ENCODE measurements at places on chromosomes 7 and 10.

DNA sequence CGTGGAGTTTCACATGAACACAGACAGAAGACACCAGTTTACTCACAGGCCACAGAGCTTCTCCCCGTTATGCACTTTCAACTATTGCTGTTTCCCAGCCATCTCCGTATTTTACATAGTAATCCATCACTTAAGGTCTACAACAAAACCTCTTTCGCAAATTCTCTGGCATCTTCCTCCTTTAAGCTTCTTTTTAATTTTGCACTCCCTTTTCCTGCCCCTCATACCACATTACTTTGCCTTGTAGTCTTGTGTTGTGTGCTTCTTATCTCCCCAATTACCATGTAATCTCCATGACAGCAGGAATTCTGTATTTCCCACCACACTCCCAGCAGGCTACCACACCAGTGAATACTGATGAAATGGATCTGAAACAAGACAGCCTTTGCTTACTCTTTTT, 87.3 kb downstream of the ODAD2 start:
- DNase-seq = no peak

DNA sequence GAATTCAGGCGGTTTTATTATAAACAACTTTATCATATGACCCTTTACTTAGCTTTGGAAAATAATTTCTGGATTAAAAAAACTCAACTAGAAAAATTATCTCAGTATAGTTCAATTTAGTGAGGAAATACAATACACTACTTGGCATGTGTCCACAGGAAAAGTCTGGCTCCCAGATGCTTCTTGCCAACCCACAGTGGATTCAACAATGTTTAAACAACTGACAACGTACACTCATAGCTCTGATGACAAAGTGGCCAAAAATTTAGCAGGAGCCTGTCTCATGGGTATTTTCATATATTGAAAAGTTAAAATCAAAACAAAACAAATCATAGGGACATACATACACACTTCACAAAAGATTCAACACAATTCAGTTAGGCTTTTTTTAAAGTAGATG, 158.8 kb downstream of the SKAP2 start:
- no peak for DNase-seq

DNA sequence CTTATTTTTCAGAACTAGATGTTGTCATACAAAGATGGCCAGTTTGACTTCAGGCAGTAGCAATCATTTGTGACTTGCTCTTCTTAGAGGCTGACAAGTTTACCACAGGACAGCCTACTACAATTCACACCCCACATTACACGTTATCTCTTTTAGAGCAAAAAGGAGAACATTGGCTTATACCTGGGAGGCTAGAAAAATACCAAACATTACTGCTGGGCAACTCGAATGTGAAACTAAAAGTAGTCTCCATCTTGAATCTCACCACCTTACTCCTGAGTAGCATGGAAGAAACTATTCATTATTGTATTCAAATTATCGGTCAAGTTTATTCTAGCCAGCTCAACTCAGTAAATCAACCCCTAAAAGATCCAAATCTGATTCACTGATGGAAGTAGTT, 90.7 kb upstream of the TMEM26 start:
- DNase-seq = no peak

GRCh38 chr10:97332591-97333350, 1.8 kb downstream of the FRAT2 start:
- DNase-seq = no peak

GRCh38 chr7:114944745-114945625, 23.1 kb downstream of the MDFIC start:
- DNase-seq = no peak

- DNase-seq = no peak
Observed at GRCh38 chr7:157372300-157373232, 35.8 kb downstream of the DNAJB6 start.

DNA sequence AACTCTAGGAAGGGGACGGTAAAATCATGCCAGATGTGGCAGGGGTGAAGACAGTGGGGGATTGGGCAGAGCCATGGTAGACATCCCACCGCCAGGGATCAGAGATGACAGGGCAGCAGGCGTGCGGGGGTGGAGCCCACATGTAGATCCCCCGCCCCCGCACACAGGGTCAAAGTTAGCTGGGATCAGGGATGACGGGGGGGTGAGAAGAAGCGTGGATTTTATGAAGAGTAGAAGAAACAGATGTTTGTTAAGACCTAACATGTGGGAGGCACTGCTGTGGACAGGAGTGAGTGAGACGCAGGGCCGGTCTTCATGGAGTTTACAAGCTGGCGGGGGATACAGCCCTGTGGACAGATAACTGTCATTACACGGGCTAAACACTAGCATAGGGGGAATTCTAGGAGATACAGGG, 154.0 kb upstream of the KLF14 start:
- no peak for DNase-seq

DNA sequence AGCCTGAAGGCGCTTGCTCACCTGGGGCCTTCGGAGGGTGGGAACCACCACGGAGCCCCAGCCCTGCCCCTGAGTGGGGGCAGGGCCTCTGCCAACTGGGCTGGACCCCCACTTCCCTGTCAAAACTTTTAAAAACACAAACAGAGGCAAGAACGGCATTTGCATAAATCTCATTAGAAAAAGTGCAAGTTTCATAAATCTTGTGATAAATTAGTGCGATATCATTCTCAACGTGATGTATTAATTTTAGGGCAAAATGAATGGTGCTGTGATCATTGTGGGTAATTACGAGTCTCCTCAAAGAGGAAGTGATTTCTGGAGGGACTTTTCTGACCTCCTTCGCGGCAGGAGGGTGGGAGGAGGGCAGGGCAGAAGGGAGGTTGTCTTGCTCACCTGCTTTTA, 98.3 kb downstream of the CDH23 start:
- no peak for DNase-seq

DNA sequence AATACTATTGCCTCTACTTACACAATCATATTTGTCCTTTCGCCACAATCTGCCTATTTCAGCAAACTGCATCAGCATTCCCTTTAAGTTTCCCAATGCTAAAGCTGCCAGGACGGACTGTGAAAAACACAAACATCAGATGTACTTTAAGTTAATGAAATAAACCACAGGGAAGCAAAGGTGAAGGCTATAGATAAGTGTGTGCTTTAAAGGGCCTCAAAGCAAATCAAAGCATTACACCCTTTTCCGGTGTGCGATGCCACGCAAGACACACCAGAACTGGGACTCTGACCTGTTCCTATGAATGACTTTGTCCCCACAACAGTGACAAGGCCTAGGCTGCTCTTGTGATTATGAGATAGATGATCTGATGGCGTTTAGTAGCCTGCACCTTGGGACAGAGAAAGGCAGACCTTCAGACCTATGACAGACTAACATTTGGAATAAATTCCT, 23.4 kb downstream of the SLC26A3 start:
- no peak for DNase-seq

GRCh38 chr7:27608776-27609495, 53.7 kb downstream of the HIBADH start:
- DNase-seq = no peak

GRCh38 chr7:45888185-45888992, at the start of gene IGFBP1:
IGFBP1 (plus strand) TSS chr7:45888488; CDS start chr7:45888653, 165 bp downstream.
- no peak for DNase-seq

DNA sequence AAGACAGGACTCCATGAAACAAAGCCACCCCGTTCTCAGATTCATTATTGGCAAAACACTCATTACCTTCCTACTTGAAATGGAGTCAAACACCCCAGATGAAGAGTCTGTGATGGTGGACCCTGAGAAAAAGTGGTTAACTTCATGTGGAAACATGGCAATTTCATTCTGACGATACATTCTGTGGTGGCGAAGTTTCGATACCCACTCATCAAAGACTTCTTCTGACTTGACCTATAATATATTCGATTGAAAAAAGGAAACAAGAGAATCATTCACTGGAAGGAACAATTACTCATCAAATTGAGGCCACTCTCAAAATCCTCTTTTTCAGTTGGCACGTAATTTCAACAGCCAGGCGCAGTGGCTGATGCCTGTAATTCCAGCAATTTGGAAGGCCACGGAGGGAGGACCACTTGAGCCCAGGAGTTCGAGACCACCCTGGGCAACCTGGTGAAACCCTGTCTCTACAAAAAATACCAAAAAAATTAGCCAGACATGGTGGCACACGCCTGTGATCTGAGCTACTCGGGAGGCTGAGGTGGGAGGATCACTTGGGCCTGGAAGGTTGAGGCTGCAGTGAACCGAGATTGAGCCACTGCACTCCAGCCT, 108.8 kb upstream of the GSDME start:
- DNase-seq = no peak

DNA sequence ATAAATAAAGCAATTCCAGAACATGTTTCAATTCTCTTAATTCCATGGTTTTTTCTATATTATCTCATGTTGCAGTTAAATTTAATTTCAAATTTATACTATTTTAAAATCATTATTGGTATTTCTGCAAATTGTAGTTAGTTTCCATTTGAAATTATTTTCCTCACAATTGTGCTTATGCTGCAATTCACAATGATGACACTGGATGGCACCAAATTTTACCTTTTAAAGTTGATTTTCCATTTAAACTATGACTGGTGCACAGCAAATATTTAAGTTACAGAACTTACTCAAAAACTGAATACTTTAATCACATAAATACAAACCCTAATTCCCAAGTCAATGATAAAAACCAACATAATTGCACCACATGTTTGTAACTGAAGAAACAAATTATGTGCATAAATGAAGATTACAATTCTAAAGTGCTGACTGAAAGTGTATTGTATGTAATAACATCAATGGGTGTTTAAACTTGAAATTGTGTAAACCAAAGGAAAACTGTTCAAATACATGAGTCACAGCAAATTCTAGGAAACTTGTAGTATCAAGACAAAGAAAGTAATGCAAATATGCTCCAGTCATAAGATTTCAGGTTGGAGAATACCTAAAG, 75.3 kb upstream of the AASS start:
- DNase-seq = no peak

- no peak for DNase-seq
Observed at GRCh38 chr7:1397491-1398327, 61.6 kb downstream of the MICALL2 start.

DNA sequence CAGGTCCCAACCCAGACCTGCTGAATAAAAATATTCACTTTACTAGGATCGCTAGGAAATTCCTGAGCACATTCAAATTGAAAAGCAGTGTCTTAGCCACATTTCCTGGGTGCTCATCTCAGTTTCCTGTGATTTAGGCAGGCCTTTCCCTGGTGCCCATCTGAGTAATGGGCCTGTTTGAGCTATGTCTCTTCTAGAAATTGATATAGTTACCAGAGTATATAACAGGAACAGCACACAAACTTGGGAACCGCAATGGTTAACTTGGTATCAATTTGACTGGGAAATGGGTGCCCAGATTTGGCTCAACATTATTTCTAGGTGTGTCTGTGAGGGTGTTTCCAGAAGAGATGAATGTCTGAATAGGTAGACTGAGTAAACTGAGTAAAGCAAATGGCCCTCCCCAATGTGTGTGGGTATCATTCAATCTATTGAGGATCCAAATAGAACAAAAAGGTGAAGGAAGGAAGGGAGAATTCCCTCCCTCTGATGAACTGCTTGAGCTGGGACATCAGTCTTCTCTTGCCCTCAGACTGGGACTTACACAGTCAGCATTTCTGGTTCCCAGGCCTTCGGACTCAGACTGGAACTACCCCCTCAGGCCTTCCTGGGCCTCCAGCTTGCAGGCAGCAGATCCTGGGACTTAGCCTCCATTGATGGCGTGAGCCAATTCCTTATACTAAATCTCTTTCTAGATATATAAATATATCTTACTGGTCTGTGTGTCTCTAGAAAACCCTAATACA, 99.1 kb downstream of the CCDC71L start:
- no peak for DNase-seq

DNA sequence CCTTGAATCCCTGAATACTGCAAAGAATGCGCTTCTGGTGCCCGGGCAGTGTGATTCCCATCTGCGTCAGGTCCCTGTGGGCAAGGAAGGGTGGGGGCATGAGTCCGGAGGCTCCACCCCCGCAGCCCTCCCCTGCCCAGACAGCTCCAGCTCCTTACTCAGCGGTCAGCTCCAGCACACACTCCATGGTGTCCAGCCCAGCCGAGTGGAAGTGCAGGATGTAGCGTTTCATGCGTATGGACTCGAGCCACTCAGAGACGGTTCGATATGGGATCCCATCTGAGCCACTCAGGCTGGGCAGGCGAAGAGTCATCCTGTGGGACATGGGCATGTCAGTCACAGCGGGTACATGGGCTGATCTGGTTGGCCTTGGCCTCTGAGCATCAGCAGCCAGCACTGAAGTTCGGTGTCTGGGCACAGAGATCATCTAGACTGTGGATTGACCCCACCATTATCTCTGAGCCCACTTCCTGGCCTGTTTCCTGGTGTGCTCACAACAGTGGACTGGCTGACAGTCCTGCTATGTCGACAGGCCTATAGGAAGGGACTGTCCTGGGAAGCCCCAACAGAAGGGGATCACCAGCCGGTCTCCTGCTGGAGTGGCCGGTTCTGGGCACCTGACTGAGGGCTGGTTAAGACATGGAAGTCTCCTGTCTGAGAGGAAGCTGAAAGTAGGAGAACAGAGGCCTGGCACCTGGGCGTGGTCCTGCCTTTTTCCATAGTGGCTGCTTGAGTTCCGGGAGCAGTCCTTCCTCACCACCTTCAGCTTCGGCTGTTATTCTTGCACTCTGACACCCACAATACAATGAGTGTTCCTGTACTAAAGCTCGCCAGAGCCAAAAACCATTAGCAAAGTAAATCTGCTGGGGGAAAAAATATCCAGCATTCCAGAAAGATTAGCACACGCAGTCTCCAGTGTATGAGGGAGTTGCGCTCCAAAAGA, 10.6 kb downstream of the ZYX start:
- no peak for DNase-seq

GRCh38 chr10:29324220-29324841, 35.5 kb downstream of the LYZL1 start:
- no peak for DNase-seq

- DNase-seq = no peak
Observed at GRCh38 chr7:14717816-14718215, 184.7 kb downstream of the DGKB start.

DNA sequence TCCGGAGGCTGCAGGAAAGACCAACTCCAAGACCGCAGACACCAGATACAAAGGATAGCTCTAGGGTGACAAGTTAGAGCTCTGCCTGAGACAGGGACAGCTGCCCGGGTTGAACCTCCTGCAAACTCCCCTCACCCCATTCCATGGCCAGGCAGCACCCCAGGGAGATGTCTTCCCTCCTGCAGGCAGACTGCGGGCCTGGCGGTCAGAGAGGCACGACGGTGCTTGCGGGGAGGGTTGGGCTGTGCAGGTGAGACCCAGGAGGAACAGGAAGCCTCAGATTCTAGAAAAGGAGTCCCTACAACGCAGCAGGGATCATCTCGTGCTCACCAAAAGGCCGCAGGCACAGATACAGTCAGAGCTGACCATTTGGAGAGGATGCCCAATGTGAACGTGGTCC, 34.6 kb downstream of the CARD11 start:
- DNase-seq = no peak

DNA sequence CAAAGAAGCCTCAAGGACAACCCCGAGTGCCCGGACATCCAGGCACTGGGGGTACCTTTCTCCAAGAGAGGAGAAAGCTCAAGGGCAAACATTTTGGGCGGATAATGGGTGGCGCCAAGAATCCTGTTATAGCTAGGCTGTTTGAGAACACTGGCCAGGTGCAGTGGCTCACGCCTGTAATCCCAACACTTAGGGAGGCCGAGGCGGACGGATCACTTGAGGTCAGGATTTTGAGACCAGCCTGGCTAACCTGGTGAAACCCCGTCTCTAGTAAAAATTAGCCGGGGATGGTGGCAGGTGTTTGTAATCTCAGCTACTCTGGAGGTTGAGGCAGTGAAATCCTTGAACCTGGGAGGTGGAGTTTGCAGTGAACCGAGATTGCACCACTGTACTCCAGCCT, 25.2 kb upstream of the UNC5B start:
- no peak for DNase-seq

GRCh38 chr10:79209831-79210230, 137.4 kb upstream of the PPIF start:
- DNase-seq = no peak

Data from effector CD8-positive, alpha-beta T cell (primary cell).